Endothelial cell of umbilical vein (primary cell): ENCODE measurements at places on chromosomes 3 and 15.
A peak's percentile ranks its signal among the peaks of the same experiment; 100 is the strongest.

DNA sequence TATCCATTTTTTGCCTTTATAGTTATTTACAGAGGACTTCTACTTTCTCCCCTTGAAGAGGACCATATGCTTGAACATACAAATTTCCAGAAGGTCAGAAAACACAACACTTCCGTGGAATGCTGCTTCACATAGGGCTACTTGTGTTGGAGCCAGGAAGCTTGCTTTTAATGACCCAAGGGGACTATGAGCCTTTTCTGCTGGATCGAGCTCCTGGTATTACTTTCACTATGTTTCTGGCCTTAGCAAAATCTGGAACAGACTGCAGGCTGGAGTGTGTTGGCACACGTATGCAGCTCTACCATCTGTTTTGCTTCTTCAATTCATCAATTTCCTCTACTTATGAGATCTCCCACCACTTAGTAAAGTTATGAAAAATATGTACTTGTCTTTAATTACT lies 69.3 kb upstream of the CBLB start:
- no peak overlapping the region for H3K27ac ChIP-seq
- no peak for DNase-seq
- H3K4me1 ChIP-seq = no peaks in the 10 kb centered on the region
- no peak overlapping the region for H3K4me3 ChIP-seq
- no peaks in the 10 kb centered on the region for H3K27me3 ChIP-seq

DNA sequence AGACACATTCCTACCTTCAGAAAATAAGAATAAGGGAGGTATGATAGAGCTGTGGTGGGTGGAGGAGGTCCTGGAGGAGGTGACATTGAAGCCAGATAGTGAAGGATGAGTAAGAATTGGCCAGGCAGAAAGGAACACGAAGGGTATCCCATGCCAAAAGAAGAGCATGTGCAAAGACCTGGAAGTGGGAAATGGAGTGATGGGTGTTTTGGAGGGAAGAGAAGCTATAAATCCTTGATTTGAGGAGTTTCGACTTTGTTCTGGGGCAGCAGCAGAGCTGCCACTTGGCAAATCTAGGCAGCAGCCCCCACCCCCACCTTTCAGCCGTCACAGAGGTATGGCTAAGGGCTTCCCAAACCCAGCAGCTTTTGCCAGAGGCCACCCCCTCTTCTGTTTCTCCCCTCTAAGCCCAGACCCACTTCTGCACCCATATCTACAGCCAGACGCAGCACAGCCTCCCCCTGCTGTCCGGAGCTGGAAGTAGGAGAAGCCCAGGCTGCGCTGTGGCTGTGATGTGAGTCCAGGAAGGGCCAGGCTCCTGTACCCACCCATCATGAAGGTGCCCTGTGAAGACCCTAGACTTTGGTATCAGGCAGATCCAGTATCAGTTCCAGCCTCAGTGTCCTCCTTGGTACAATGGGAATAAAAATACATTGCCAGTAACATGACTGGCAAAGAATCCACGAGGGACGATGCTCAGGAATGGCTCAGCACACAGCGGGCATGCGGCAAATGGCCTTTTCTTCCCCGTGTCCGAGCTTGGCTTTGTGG lies 188.7 kb upstream of the LINGO1 start:
- no peak overlapping the region for H3K27ac ChIP-seq
- DNase-seq = peak; percentile 55
- no peaks in the 10 kb centered on the region for H3K36me3 ChIP-seq
- H3K27me3 ChIP-seq = peaks cover 42% of the 10 kb centered on the region
- H3K4me1 ChIP-seq = no peaks in the 10 kb centered on the region

DNA sequence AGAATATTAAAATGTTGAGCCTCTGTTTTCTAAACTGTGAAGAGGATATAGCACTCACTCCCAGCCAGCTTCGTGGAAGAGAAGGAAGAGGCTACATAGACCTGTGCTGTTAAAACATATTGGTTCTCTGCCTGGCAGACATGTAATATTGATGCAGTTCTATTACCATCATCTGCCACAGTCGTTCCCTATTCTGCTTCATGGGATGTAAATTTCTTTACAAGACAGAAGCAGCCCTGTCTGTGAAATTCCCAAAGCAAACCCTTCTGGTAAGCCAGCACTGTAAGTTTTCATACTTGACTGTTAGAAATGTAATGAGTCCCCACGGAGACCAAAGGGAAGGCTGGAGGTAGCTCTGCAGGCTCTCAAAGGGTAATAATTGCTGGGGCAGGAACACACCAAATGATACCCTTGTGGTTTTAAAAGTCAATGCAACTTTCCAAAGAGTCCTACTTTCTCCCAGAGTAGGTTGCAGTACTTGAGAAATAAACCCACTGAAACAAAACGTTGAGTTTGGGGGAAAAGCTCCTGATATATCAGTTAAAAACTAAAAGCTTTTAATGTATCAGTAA lies 129.9 kb upstream of the HES1 start:
- H3K4me3 ChIP-seq = no peak overlapping the region
- DNase-seq = no peak
- H3K27me3 ChIP-seq = no peaks in the 10 kb centered on the region
- H3K27ac ChIP-seq = peak overlapping the region; percentile 97

DNA sequence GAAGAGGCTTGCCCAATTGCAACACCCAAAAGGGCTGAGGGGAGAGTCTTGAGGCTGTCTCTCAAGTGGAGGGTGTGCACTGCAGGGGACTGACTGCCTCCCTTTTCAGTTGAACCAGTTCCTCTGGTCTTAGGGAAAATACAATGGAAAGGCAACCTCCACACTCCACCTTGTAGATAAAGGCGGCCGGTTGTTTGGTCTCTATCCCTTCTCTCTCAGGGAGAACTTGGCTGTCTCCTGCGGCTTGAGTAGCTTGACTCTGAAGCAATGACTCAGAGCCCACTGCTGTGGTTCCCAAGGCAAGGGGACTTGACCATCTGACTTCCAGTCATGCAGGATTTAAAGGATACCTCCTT lies 143.2 kb upstream of the UMPS start:
- no peaks in the 10 kb centered on the region for H3K36me3 ChIP-seq
- H3K4me1 ChIP-seq = no peaks in the 10 kb centered on the region
- H3K27ac ChIP-seq = no peak overlapping the region
- H3K27me3 ChIP-seq = peaks cover 21% of the 10 kb centered on the region

GRCh38 chr15:60763688-60764087 lies 284.7 kb upstream of the ICE2 start:
- H3K27ac ChIP-seq = no peak overlapping the region
- H3K4me1 ChIP-seq = peaks cover 23% of the 10 kb centered on the region
- H3K36me3 ChIP-seq = no peaks in the 10 kb centered on the region
- no peaks in the 10 kb centered on the region for H3K27me3 ChIP-seq
- DNase-seq = no peak
- no peak overlapping the region for H3K4me3 ChIP-seq

DNA sequence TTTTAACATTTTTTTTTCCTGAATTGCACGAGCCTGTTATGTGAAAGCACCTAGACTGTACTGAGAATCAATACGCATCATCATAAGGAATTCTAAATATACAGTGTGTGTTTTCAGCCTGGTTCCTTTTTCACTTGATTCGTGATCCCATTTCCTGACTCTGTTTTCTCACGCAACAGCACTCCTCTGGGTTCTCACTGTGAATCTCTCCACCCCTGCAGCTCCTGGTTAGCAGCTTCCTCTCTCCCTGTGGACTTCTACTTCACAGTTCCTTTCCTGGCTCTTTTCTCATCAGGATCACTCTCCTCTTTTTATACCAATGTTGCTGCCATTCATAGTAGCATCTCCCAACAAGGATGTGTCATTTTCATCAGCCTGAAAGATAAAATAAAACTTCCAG lies 297.2 kb downstream of the CADM2 start:
- DNase-seq = no peak
- H3K27me3 ChIP-seq = no peaks in the 10 kb centered on the region
- no peak overlapping the region for H3K4me3 ChIP-seq
- no peaks in the 10 kb centered on the region for H3K4me1 ChIP-seq
- no peak overlapping the region for H3K27ac ChIP-seq
- H3K36me3 ChIP-seq = no peaks in the 10 kb centered on the region

DNA sequence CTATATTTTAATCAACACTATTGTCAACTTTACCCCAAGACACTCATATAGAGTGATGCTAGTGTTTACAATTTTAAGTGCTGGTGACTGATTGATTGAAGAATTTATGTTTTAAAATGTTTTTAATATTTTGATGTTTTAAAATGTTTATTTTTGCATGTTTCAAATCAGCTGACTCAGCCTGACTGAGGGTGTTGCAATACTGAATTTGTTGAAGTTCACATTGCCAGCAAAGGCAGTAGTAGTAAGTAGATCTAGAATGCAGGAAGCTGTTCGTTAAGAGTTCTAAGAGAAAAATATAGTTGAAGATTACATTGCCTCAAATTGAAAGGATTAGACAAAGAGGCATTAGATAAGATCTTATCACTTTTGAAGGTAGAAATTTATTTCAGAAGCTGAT lies 977.6 kb downstream of the IGSF11 start:
- no peak overlapping the region for H3K4me3 ChIP-seq
- H3K27ac ChIP-seq = no peak overlapping the region
- DNase-seq = no peak
- H3K27me3 ChIP-seq = no peaks in the 10 kb centered on the region
- H3K36me3 ChIP-seq = no peaks in the 10 kb centered on the region
- H3K4me1 ChIP-seq = no peaks in the 10 kb centered on the region

- H3K4me1 ChIP-seq = no peaks in the 10 kb centered on the region
- no peaks in the 10 kb centered on the region for H3K27me3 ChIP-seq
- H3K36me3 ChIP-seq = peaks cover 81% of the 10 kb centered on the region
- DNase-seq = no peak
- H3K4me3 ChIP-seq = no peak overlapping the region
- no peak overlapping the region for H3K27ac ChIP-seq
Observed at GRCh38 chr3:58143417-58144055, 67.2 kb downstream of the DNASE1L3 start.

GRCh38 chr3:127120851-127121647 lies 71.9 kb upstream of the PRR23E start:
- no peaks in the 10 kb centered on the region for H3K36me3 ChIP-seq
- no peak for DNase-seq
- H3K4me3 ChIP-seq = no peak overlapping the region
- no peaks in the 10 kb centered on the region for H3K27me3 ChIP-seq

GRCh38 chr3:33439546-33440327 lies 468 bp downstream of the UBP1 start:
- H3K27ac ChIP-seq = peak overlapping the region; percentile 77
- peaks cover 23% of the 10 kb centered on the region for H3K4me1 ChIP-seq
- H3K36me3 ChIP-seq = no peaks in the 10 kb centered on the region
- peak overlapping the region; percentile 98 for H3K4me3 ChIP-seq
- H3K27me3 ChIP-seq = no peaks in the 10 kb centered on the region
- peak; percentile 56 for DNase-seq

GRCh38 chr3:19455546-19455945 lies 307.2 kb downstream of the KCNH8 start:
- H3K27ac ChIP-seq = no peak overlapping the region
- H3K36me3 ChIP-seq = no peaks in the 10 kb centered on the region
- H3K27me3 ChIP-seq = no peaks in the 10 kb centered on the region

DNA sequence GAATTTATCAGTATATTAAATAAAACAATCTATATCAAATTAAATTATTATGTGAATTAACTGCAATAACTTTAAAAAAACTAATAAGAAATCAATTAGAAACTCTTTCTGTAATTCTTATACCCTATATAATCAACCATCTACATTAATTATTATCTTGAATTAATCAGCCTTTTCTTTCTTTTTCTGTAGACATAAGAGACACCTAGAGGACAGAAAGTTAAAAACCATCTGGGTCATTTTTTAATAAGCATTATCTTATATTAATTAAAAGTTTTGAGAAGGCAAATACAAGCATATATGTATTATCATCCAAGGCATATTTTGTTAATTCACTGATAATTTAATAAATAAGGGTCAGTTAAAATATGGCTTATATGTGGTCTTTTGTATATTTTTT lies 24.2 kb upstream of the SLC25A26 start:
- DNase-seq = peak; percentile 15
- H3K4me1 ChIP-seq = peaks cover 3% of the 10 kb centered on the region
- no peak overlapping the region for H3K27ac ChIP-seq
- no peak overlapping the region for H3K4me3 ChIP-seq
- no peaks in the 10 kb centered on the region for H3K36me3 ChIP-seq
- peaks cover 8% of the 10 kb centered on the region for H3K27me3 ChIP-seq

DNA sequence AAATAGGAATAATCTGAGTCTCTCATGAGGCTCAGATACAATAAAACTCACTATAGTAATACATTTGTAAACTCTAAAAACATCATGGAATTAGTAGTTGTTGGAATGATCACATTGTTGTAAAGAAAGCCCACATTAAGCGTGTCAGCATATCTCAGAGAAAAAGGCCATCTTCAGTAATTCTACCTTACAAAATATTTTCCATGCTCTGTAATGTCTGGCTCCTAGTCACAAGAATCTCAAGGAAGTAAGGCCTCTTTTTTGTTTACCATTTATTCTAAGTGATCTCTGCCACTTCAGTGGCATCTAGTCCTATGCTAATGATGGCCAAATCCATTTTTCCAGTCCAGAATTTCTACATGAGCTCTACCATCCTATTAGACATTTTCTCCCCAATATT lies 240.2 kb upstream of the ZNF717 start:
- no peak overlapping the region for H3K27ac ChIP-seq
- no peaks in the 10 kb centered on the region for H3K36me3 ChIP-seq
- H3K4me1 ChIP-seq = no peaks in the 10 kb centered on the region
- H3K4me3 ChIP-seq = no peak overlapping the region

GRCh38 chr15:59436774-59437141 lies 1.2 kb upstream of the FAM81A start:
- H3K27me3 ChIP-seq = peaks cover 32% of the 10 kb centered on the region
- peaks cover 10% of the 10 kb centered on the region for H3K4me1 ChIP-seq
- H3K36me3 ChIP-seq = no peaks in the 10 kb centered on the region
- H3K4me3 ChIP-seq = no peak overlapping the region
- DNase-seq = peak; percentile 24

DNA sequence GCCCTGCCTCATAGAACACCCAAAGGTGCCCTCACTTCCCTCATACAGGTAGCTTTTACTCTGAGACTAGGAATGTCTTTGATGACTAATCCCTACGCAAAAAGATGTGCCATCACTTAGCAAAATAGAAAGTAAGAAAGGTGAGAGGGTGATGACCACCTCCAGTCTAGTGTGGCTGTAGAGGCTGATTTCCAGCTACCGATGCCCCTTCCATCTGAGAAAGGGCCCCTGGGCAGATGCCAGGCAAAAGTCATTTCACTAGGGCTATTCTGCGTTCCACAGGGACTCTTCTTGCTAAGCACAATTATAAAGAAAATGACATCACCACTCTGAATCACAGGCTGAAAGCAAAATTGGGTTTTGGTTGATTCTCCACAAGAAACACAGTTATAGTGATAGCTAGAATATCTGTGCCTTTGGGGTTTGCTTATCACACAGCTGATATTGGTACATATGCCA lies 77.4 kb downstream of the RBPMS2 start:
- no peak overlapping the region for H3K27ac ChIP-seq
- H3K4me1 ChIP-seq = peaks cover 37% of the 10 kb centered on the region
- H3K36me3 ChIP-seq = peaks cover 10% of the 10 kb centered on the region
- no peak overlapping the region for H3K4me3 ChIP-seq
- H3K27me3 ChIP-seq = no peaks in the 10 kb centered on the region

DNA sequence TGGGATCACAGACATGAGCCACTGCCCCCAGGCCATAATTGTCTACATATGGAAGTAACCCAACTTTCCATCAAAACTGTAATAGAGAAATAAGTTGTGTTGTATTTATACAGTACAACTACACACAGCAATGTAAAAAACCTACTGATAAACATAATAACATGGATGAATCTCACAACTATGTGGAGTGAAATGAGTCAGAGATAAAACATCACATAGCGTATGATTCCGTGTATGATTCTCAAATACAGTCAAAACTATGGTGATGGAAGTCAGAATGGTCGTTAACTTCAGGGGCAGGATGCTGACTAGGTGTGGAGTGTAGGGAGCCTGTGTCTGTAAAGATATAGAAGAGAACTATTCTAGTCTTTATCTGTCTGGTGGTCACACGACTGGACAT lies 332.7 kb upstream of the SLCO3A1 start:
- H3K27me3 ChIP-seq = no peaks in the 10 kb centered on the region
- H3K27ac ChIP-seq = no peak overlapping the region
- H3K4me1 ChIP-seq = no peaks in the 10 kb centered on the region
- H3K4me3 ChIP-seq = no peak overlapping the region
